Stimulated activated naive CD8-positive, alpha-beta T cell treated with anti-CD3 and anti-CD28 coated beads, Interleukin-15, Interleukin-2, amounts not matched to agents 100 U/mL and 50 U/mL, for 24 hours (primary cell): ENCODE measurements at places on chromosomes 7 and 10.

GRCh38 chr7:22485189-22485588 is 14.8 kb downstream of the STEAP1B start:
- no peak for DNase-seq

DNA sequence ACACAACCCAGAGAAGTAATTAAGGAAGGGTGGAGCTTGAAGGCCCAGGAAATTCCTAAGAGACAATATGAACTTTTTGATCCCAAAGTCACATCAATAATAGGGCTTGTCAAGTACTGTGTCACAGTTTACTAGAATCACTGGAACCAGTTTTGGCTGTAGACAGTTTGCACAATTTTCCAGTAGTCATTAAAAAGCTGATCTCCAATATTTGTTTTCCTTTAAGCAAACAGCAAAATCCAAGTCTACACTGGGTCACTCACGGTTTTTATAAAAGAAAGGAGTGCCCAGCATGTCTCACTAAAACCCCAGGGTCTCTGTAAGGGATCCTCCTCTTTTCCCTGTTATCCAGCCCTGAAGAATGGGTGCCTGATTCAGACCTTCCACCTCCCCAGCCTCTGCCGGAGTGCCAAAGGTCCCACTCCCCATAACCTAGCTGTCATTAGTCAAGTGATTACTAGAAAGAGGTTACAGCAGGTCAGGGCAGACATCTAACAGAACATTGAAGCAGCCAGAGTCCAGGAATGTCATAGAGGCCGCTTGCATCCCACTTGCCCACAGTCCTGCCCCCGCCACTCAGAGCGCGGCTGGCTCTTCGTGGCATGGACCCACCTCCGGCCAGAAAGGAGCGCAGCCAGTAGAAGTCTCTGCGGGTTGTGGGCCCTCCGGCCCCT is 552 bp downstream of the SLC25A16 start:
- no peak for DNase-seq

DNA sequence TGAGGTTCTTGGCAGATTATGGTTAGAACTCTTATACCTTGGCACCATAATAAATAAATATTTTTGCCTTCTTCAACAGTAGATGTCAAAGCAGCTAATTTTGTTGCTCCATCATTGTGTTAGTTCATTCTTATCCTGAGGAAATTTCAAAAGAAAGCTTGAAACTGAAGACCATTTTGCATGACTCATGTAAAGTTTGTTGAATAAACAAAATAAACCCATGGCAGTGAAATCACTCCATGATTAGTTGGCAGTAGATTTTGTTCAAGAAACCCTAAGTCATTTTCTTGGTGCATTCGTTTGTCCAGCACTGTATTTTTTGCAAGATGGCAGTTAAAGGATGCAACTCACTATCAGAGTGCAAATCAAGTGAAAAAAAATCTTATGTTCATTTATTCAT is 91.6 kb downstream of the HECW1 start:
- no peak for DNase-seq

- DNase-seq: no peak
These were observed 329.4 kb upstream of the MYO3A start for GRCh38 chr10:25604591-25604990.

DNA sequence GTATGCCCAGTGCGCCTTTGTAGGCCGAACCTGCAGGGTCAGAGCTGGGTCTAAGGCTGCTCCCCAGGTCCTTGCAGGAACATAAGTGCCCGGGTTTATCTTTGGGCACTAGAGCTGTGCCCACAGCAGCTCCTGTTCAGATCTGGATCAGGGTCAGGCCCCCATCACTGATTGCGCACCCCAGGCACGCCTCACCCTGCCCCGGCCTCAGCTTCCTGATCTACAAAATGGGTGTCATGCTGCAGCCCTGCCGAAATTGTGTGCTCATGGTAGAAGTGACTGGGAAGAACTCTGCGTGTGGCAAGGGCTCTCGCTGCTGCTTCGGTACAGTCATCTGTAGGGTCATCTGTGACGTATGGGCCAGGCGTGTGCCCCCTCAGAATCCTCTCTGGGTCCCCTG is 100.7 kb downstream of the GRK5 start:
- no peak for DNase-seq

GRCh38 chr10:76733441-76733936 is 904.1 kb downstream of the KCNMA1 start:
- DNase-seq: no peak
